ENCODE measurements at places on chromosomes 5 and 9. TPM values are rescaled to one million over a fixed set of nuclear protein-coding genes. Genes with fewer than 3 reads are reported as not detected.

- no peak for DNase-seq
Observed at GRCh38 chr9:89116064-89116804, 62.4 kb downstream of the SHC3 start.

Gene NDUFS6
- total RNA-seq: 48.3 TPM

Gene CTSV
- total RNA-seq: 0.17 TPM

- DNase-seq: no peak
Observed at GRCh38 chr9:129672702-129673101, 7.3 kb downstream of the PRRX2 start.

GRCh38 chr5:82176115-82176814, 101.9 kb downstream of the RPS23 start:
- DNase-seq: no peak

- peak; percentile 90 for DNase-seq
Observed at GRCh38 chr9:34992376-34992951, 2.9 kb downstream of the DNAJB5 start.

Gene PAPPA
- total RNA-seq: 0.61 TPM

DNA sequence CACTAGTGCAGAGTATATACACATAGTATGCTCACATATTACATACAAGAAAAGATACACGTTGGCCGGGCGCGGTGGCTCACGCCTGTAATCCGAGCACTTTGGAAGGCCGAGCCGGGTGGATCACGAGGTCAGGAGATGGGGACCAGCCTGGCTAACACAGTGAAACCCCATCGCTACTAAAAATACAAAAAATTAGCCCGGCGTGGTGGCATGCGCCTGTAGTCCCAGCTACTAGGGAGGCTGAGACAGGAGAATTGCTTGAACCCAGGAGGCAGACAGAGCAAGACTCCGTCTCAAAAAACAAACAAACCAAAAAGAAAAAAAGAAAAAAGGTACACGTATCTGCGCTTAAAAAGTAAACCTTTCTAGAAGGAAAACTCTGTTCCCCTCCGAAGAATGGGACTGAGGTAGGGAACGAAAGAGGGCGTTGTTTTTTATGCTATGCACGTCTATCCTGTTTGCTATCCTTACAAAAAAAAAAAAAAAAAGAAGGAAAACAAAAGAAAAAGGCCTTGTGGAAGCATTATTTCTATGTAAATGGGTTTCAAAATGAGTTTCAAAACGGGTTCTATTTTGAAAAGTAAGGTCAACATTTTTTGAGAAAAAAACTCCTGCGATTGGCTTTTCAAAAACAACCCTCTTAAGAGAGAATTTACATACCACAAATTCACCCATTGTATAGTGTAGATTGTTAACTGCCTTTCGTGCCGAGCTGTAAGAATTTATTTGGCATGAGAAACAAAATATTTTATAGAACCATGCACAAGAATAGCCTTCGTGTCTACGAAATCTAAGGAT, 1.2 kb downstream of the AK3 start:
- DNase-seq: no peak

DNA sequence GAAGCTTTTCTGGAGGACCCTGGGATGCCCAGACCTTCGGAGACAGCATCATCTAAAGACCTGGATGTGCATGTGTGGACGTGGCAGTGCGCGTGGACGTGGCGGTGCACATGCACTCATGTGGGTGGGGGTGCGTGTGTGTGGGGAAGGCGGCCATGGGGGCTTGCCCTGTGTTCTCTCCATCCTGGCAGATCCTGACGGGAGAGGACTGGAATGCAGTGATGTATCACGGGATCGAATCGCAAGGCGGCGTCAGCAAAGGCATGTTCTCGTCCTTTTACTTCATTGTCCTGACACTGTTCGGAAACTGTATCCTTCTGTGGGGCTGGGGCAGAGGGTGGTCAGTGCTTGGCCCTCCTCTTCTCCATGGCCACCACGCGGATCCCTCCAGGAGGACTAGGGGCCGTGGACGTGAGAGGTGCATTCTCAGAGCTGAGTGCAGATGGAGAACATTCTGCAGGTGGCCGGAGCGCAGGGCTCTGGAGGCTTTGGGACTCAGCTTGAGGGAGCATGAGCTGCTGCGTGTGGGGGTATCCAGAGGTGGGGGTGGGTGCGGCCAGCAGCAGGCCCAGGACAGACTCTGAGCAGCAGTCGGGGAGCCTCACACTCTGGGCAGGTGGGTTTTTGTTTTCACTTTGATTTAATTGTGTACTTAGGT, 129.1 kb downstream of the CACNA1B start:
- DNase-seq: peak; percentile 38

- no peak for DNase-seq
Observed at GRCh38 chr5:57366744-57367143, 115.9 kb downstream of the ACTBL2 start.

DNA sequence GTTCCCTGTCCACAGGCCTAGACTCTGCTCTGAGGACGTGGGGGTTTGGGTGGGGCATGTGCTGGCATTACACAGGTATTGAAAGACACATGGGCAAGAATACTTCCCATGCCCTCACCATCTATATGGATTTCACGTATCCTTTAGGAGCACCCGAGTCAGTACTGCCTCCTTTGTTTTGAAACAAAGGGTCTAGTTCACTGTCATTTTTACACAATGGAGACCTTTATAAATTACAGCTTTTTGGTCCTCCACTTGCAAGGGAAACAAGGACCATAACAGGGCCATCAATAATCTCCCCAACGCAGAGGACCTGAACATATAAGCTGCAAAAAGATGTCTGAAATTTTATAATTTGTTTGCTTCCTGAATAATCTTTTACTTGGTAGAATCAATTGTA, 24.9 kb upstream of the CRHBP start:
- DNase-seq: no peak

- DNase-seq: no peak
Observed at GRCh38 chr9:89721176-89721700, 116.4 kb downstream of the GADD45G start.

- DNase-seq: no peak
Observed at GRCh38 chr5:17182494-17182893, 34.9 kb upstream of the BASP1 start.

DNA sequence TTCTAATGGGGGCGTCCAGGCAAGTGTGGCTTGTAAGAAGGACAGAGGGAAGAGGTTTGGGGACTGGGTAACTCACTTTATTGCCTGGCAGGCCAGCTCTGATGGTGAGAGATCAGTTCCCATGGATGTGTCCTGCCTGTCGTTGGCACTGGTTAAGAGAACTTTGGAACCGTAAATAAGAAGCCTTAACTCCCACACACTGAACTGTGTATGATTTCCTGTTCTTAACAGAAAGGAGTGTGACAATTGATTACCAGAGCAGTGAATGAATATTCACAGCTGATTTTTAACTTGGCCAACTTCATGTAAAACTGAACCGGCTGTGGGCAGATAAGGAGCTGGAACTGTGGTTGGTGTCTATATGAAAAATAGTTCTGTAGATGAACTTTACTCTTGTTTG, 63.2 kb downstream of the MEGF10 start:
- DNase-seq: no peak

GRCh38 chr5:147617191-147617606, 107.3 kb upstream of the DPYSL3 start:
- DNase-seq: no peak

GRCh38 chr5:148561801-148562311, 92.5 kb downstream of the HTR4 start:
- DNase-seq: no peak

Gene GLRX
- 888 TPM for total RNA-seq

DNA sequence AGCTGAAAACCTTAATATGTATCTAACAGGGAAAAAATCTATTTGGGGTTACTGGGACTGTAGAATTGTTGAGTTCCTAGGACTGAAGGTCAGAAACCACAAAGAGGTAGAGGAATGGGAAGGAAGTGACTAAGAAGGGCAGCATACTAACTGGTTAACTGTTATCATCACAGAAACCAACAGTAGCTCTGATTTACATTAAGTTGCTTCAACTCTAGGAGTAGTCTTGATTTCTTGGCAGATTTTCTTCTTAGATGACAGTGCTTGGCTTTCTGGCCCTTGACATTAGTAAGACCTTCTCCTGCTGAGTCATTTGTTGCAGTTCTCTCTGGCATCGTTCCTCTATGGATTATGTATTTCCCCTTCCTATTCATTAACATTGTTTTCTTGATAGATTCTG, 116.1 kb upstream of the RASA1 start:
- DNase-seq: no peak

GRCh38 chr5:11981986-11982385, 77.7 kb upstream of the CTNND2 start:
- DNase-seq: no peak

Gene CCNJL
- 1.3 TPM for total RNA-seq

GRCh38 chr9:122444041-122444733, 33.5 kb downstream of the OR1J1 start:
- no peak for DNase-seq

Gene DIRAS2
- total RNA-seq: 0.05 TPM

Gene GSN
- 210 TPM for total RNA-seq

GRCh38 chr9:126053913-126054312, 272.7 kb upstream of the MVB12B start:
- peak; percentile 3 for DNase-seq

Gene WHRN
- 0.28 TPM for total RNA-seq

DNA sequence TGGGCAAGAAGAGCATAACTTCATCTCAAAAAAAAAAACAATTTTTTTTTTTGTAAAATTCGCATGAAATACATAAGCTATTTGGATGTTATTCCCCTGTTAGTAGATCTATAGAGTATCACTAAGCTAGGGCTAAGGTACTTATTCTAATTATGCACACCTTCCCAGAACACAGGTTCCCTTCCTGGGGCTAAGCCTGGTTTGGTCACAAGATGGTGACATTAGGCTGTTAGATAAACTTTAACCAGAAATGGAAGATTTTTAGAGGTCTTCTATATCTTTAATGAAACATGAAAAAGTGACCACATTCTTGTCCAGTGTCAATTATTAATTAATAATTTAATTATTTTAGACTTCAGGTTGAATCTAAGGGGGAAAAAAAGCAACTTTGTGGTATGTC, 433.5 kb downstream of the CDH18 start:
- no peak for DNase-seq

Gene CSNK1G3
- 11.3 TPM for total RNA-seq

DNA sequence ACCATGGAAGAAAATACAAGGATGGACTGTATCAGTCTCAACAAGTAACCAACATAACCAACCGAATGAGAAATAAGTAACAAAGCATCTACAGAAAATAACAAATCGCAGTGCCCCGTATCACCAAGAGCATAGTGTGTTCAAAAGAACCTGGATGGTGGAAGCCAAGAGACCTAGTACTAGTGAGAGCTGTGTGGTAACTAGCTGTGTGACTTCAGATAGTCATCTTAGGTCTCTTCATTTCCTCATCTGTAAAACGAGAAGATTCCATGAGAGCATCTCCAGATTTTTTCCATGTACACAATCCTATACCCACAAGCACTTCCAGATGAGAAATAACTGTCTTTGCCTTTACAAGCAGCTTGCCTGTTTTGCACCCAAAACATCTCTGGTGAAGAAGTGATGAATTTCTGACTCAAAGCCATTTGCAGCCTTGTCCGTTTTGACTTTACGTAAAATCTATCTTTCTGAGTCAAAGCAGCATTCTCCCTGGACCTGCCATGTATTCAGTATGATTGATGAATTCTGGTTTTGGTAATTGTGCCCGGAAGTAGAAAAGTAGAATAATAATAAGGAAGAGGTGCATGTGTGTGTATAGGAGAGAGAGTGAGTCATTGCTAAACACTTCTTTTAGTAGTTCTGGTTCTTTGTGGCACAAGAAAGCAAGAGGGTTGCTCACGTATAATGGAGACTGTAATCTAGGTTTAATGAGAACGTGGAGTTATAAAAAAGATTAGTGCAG, 41.0 kb downstream of the AOPEP start:
- no peak for DNase-seq

GRCh38 chr5:149283626-149284480, 12.2 kb downstream of the AFAP1L1 start:
- DNase-seq: no peak

- DNase-seq: peak; percentile 89
Observed at GRCh38 chr9:89549031-89549644, 51.2 kb upstream of the SEMA4D start.

DNA sequence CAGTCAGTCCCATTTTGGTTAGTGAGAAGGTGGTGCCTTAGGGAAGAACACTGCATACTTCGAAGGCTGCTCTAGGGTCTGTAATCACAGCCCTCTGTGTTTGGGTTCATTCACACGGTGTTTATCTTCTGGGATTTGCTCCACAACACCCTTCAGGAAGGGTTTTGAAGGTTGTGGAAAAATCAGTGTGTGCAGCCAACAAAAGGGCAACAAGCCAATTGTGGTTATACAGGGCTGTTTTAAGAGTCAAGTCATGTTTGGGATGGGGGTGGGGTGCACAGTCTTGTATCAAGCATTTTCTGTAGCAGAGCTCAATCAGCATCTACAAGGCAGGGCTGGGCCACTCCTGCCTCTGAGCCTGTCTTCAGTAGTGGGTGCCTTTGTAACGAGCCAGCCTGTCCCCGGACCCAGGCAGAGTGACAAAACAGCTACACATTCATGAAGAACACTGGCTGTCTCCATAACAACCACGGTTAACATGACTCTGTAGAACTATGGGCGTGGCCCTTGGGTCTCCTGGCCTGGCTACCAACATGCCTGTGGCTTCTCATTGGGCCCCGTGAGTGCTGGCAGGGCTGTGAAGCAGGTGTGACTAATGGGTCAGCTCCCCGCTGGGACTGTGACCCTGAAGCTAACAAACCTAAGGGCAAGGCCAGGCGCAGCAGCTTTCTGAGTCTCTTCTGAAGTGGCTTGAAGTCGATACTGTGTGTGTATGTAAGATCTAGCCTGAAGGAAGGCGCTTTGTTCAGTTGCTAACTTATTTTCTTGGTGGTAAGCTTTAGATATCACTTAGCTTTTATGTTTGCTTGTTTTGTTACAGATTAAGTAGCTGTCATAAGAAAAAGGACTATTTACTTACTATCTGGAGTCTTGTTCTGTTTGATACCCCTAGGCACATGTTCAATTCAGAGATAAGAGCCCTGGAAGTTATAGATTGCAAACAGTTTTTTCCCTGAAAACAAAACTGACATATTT, 27.9 kb upstream of the GOLM1 start:
- peak; percentile 59 for DNase-seq

Gene LECT2
- not detected for total RNA-seq

DNA sequence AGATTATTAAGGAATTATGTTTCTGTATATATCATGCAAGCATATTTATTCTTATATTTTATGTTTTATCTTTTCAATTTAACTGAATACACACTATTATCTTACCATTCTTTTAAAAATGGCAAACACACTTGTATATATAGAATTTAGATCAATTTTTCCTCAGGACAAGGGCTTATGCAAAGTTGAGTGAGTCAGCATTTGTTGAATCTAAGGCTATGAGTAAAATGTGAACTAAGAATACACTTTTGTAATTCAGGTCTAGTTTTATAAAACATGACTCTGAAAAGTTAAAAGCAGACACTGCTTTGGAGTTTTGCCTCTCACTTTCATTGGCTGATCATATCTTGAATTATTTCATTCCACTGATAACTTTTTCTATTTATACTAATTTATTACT, 127.8 kb downstream of the FOCAD start:
- no peak for DNase-seq

Gene SCGB3A2
- total RNA-seq: not detected

GRCh38 chr9:121750259-121750714, 98.9 kb downstream of the DAB2IP start:
- no peak for DNase-seq

Gene SPINK4
- total RNA-seq: not detected

GRCh38 chr5:38104497-38105230, 153.7 kb upstream of the EGFLAM start:
- no peak for DNase-seq

Gene UBE2D2
- total RNA-seq: 163 TPM

Measured in psoas muscle (tissue), 8 donors.